Activated T-helper 1 cell treated with Interleukin-2 at 50 U/mL for 16 hours (primary cell): ENCODE measurements at places on chromosomes 1 and 21.

GRCh38 chr1:15192916-15193550, 39.5 kb downstream of the TMEM51 start:
- DNase-seq: no peak

- DNase-seq: no peak
Measured at GRCh38 chr1:63601912-63602311, 8.7 kb downstream of the PGM1 start.

DNA sequence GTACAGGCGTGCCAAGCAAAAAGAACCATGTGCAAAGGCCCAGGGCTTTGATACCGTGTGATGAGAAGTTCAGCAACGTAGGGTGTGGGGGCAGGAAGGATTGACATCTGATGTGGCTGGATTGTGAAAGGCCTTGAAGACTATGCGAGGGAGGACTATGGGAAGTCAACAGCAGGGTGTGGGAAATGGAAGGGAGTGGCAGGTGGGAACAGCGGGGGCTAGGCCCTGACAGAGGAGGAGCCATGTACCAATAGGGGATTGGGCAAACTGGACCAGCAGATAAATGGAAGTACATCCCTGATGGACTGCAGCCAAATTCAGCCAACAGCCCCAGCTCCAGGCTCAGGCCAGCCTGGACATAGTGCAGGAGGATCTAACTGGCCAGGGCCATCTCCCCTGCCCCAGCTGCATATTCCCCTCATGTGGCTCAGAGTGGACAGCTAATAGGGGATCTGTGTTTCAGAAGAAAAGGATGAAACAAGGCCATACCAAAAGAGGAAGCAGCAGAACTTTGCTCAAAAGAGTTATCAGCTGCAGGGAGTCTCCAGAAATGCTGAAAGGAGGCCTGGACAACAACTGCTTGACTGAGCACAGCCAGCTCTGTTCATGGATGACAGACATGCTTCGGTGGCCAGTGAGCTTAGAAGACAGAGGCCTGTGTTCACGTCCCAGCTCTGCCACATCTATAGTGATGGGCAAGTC, 140.2 kb upstream of the SGIP1 start:
- no peak for DNase-seq

- DNase-seq: no peak
Measured at GRCh38 chr21:41794600-41794999, 27.7 kb upstream of the RIPK4 start.

GRCh38 chr1:31515056-31515775, 61.1 kb upstream of the TINAGL1 start:
- DNase-seq: no peak

- no peak for DNase-seq
Measured at GRCh38 chr1:89310976-89311375, 38.3 kb upstream of the GBP5 start.

DNA sequence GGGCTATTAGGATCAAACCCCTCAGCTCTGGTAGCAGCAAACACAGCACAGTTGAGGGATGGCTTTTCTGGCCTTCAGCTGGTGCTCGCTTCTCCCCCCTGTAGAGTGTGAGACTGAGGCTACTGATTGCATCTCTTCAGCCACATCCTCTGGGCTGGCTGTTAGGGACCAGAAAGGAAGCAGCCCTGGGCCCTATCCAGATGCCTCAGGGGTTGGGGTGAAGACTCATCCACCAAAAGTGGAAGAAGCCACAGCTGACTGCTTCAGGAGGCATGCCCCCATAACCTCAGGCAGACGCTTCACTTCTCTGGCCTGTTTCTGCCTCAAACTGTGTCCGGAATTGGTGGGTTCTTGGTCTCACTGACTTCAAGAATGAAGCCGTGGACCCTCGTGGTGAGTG, 6.2 kb upstream of the TMEM200B start:
- DNase-seq: no peak

GRCh38 chr21:36162631-36163030, 6.0 kb downstream of the DOP1B start:
- DNase-seq: no peak
